Left renal cortex interstitium (tissue), 4 donors: ENCODE measurements at places on chromosomes 2 and 18. TPM values are rescaled to one million over a fixed set of nuclear protein-coding genes. Genes with fewer than 3 reads are reported as not detected.

Gene LOXL3
- 11.1 TPM for polyA plus RNA-seq

Gene MPHOSPH10
- polyA plus RNA-seq, result 51.2 TPM

DNA sequence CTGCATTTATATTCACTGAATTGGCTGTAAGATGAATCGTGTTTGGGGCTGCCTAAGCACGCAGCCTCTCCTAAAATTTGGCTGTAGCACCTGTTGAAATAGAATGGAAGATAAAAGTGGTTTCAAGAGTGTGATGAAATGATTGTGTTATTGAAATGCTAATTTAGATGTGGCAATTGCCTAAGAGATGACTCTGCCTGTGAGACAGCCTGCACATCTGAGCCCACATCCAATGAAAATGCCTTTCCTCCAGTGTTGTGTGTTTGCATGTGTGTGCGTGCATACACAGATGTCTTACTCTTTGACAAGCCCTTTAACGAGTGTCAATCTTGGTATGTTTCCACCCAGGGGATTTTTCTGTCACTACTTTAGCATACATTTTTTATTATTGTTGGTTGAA, 346.9 kb downstream of the MEIS1 start:
- no peak for DNase-seq

Gene HK2
- 9.3 TPM for polyA plus RNA-seq

DNA sequence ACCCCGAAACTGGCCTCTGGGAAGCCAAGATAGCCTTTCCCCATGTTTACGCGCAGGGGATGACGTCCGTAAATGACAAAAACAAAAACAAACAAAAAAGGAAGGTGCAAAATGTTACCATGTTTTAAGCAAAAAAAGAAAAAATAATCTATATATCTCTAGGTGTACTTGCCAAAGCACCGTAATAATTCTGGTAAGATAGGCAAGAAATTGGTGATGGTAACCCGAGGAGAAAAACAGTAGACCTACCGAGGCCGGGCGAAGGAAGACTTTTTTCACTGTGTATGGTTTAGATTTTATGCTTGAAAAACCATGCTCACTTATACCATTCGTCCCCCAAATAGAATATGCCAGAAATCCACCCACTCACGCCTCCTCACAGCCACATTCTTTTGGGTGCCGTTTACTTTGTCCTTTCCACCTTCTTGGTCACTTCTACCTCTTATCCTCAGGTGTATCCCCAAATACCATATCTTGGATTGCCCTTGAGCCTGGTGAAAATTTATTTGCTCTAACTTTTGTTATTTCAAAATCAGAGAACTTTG, 8.0 kb downstream of the GATA6 start:
- no peak for DNase-seq

Gene ADAM23
- 7.6 TPM for polyA plus RNA-seq

Gene TBR1
- polyA plus RNA-seq, result not detected

- no peak for DNase-seq
Measured at GRCh38 chr2:96762529-96763311, 2.0 kb downstream of the CNNM4 start.

Gene MAP3K2
- 23.2 TPM for polyA plus RNA-seq

DNA sequence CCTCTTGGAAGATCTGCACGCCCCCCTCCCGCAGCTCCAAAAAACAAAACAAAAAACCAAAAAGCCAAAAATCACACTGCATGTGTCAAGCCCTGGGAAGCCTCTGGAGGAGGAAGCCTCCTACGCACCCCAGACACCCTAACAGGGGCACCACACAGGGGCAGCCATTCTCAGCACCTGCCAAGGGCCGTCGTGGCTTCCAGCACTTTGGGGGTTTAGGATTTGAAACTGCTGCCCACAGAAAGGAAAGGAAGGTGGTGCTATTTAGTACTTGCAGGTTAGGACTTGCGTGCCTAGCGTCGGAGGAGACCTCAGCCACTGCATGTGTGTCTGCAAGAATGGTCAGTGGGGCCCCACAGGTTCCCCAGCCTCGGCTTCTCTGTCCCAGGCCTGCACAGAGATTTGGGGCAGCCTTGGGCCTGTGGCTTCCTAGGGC, 419 bp upstream of the GPR55 start:
- no peak for DNase-seq

DNA sequence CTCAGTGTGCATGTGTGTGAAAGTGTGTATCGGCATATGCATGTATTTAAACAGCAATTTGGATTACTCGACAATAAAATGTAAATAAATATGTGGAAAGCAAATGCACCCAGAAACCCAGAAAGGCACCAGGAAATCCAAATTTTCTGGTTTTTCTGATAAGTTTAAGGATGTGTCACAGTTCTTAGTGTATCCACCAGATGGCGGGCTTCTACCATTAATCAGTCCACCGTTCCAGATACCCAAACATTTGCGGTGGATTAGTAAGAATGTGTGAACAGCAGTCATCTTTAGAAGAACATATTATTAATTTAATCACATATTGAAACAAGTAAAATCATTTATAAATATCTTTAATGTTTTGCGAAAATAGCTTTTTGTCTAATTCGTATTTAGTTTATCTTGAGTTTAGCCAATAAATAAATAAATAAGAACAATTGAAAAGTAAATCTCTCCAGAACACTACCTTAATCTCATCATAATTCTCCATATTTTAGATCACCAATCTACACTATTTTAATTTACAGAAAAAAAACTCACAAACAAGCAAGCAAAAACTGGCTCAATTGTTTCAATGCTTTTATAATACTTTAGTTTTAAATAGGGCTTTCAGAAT, 298.9 kb downstream of the DSEL start:
- DNase-seq, result peak; percentile 33

Gene KIF1A
- polyA plus RNA-seq, result 7.9 TPM

DNA sequence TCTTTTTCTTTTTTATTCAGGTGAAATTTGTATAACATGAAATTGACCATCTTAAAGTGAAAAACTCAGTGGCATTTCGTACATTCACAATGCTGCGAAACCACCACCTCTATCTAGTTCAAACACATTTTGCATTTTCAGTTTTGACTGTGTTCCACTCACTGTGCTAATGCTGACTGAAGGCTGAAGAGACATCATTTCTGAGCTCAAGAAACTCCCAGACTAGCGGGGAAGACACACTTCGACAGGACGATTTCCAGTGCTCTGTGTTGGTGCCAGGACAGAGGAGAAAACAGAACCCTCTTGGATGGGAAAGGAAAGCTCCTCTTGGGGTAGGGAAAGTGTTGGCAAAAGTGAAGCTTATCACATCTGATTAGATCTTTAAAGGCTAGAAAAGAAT, 44.2 kb upstream of the CBLN2 start:
- DNase-seq, result no peak

Gene SLC23A3
- 30.1 TPM for polyA plus RNA-seq

Gene M1AP
- 1.5 TPM for polyA plus RNA-seq

Gene KRTCAP3
- 7.4 TPM for polyA plus RNA-seq

- no peak for DNase-seq
Measured at GRCh38 chr2:122754561-122754960, 999.1 kb downstream of the TSN start.

DNA sequence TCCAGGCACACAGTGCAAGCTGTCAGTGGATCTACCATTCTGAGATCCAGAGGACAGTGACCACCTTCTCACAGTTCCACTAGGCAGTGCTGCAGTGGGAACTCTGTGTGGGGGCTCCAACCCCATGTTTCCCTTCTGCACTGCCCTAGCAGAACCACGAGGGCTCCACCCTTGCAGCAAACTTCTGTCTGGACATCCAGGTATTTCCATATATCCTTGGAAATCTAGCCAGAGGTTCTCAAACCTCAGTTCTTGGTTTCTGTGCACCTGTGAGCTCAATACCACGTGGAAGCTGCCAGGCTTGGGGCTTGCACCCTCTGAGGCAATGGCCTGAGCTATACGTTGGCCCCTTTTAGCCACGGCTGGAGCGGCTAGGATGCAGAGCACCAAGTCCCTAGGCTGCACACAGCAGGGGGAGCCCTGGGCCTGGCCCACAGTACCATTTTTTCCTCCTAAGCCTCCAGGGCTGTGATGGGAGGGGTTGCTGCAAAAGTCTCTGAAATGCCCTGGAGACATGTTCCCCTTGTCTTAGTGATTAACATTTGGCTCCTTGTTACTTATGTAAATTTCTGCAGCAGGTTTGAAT, 77.5 kb downstream of the MAP4K3 start:
- DNase-seq, result no peak

- no peak for DNase-seq
Measured at GRCh38 chr2:50863856-50864255, 168.1 kb downstream of the NRXN1 start.

Gene SCN3A
- polyA plus RNA-seq, result 0.25 TPM

DNA sequence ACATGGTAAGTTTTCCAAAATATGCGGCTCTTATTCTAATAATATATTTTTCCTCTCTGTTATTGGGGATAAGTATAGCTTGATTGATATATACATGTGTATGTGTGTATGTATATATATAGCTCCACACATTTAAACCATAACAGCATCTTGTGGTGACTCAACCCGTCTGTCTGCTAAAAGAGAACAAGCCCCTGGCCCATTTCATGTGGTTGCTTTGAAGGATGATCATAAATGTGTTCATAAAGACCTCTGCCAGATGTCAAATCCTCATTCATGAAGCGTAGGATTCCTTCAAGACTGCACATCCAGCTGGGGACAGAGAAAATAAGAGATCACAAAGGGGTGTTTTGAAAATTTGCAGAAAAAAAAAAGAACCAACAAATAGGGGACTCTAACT, 79.3 kb downstream of the RHOB start:
- DNase-seq, result no peak

Gene DYNAP
- polyA plus RNA-seq, result not detected
